ENCODE measurements at places on chromosomes 2 and 18.

GRCh38 chr2:137420744-137421143, 543.5 kb upstream of the HNMT start:
- no peak for DNase-seq

GRCh38 chr18:3217948-3218647, 1.7 kb downstream of the MYOM1 start:
- no peak for DNase-seq

- no peak for DNase-seq
Measured at GRCh38 chr2:179352181-179352580, 87.5 kb upstream of the SESTD1 start.

DNA sequence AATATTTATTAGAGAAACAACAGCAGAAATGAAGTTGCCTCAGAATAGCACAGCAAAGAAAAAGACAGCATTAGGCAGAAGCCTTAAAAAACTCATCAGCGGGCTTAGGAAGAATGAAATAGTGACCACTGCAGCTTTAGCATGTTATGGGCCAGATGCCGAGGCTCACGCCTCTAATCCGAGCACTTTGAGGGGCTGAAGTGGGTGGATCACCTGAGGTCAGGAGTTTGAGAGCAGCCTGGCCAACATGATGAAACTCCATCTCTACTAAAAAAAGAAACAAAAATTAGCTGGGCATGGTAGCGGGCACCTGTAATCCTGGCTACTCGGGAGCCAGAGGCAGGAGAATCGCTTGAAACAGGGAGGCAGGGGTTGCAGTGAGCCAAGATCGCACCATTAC, 32.4 kb downstream of the AP1S3 start:
- DNase-seq: no peak

GRCh38 chr2:154240921-154241379, 369.2 kb downstream of the GALNT13 start:
- no peak for DNase-seq

- DNase-seq: peak; percentile 26
Measured at GRCh38 chr2:207768168-207768865, 1.4 kb downstream of the FZD5 start.

- DNase-seq: no peak
Measured at GRCh38 chr2:234252772-234253171, 202.3 kb downstream of the SPP2 start.

GRCh38 chr2:96885432-96886347, 15.8 kb upstream of the SEMA4C start:
- no peak for DNase-seq

- DNase-seq: no peak
Measured at GRCh38 chr2:175025946-175026345, 20.8 kb upstream of the CHN1 start.

- DNase-seq: no peak
Measured at GRCh38 chr2:157182834-157183396, 74.6 kb upstream of the GALNT5 start.

DNA sequence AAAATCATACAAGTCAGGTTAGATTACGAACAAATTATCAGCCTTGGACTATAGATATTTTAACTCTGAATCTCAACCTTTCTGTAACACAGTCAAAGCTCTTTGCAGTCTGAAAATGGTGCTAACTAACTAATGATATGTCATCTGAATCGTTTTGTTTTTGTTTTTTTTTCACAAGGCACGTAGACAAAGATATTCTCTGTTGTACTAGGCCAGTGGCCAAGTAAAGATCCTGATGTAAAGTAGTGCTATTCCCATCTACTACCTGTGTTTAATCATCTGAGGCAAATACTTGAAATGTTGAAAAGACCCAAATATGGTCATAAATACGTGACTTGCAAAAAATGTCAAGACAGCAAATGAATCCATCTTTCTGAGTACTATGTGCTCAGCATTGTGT, 65.7 kb downstream of the REL start:
- no peak for DNase-seq

DNA sequence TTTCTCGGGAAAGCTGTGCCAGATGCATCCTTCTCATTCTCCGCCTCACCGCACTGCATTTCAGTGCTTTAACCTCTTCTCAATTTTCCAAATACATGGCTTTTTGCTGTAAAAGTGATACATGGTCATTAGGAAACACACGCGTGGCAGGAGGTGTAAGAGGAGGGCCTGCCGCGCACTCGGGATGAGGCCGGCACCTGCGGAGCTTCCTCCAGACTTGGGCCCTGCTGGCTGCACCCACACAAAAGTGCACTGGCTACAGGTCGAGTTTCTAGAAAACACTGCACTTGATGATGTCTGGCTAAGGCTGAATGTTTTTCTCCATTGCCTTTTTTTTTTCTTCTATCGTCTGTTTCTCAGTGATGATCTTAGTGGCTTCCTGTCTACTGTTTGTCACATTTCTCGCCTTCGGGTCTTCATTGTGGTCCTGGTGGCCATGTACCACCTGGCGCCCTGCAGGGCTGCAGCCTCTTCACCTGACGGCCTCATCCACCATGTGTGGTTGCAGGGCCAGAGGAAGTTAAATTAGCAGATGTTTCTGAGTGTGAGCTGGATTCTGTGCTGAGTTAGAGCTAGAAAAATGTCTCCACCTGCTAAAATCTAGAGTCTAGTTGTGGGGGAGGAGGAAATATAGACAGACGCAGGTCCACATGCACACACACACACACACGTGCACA, 7.6 kb downstream of the KCNG2 start:
- DNase-seq: no peak

GRCh38 chr2:232541195-232541960, 1.9 kb downstream of the CHRNG start:
- DNase-seq: no peak

GRCh38 chr2:190627448-190628412, 21.2 kb upstream of the NAB1 start:
- DNase-seq: peak; percentile 72

DNA sequence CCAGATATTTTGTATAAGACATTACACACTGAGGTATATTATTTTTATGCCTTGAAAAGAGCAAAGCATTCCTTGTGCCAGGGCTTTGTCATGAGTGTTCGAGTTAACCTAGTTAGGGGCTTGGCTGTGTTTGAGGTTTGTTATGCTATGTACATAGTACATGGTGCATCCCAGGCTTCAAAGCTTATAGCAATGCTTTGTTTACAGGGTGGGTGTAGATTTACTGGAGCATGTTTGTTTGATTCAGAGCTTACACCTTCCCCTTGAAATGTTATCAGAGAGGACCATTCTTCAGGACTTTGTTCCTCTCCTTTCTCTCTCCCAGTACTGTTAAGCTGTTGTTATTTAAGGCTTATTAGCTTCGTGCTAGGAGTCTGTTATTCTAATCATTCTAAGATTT, 738.7 kb upstream of the LRRTM4 start:
- no peak for DNase-seq

- no peak for DNase-seq
Measured at GRCh38 chr2:217040099-217040498, 180.2 kb upstream of the TNP1 start.

- no peak for DNase-seq
Measured at GRCh38 chr2:7952046-7952745, 729.7 kb upstream of the ID2 start.

DNA sequence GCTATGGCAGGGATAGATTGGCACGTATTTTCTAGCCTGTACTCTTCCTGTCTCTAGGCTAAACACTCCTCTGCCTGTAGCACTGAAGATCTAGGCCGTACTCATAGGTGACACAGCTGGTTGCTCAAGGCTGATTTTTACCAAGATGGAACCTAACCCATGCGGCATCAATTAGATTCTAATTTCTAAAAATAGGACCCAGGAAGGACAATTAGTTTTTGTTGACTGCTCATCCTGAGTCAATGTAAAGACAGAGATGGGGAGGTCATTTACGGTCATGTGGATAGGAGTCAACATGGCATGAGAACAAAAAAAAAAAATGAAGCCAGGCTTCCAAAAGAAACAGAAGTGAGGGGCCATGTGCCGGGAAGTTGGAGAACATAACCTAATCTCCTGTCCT, 360.7 kb upstream of the ETAA1 start:
- DNase-seq: no peak

DNA sequence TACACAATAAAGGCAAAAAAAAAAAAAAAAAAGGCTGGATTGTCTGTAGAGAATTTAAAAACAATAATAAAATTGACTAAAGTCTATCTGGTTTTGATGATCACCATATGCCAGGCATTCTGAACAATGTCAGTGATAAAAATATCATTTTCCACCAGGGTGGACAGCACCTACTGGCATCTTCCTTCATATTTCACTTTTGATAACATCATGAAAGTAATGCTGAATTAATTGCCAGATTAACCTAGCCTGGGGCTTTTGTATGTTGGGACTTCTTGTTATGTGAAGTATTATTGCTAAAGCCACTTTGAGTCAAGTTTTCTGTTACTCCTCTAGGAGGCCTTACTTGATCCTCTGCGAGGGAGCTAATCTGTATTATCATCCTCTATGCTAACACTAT, 73.8 kb upstream of the FAM98A start:
- DNase-seq: no peak

GRCh38 chr2:146527166-146527565, 1317.7 kb upstream of the ACVR2A start:
- DNase-seq: no peak

DNA sequence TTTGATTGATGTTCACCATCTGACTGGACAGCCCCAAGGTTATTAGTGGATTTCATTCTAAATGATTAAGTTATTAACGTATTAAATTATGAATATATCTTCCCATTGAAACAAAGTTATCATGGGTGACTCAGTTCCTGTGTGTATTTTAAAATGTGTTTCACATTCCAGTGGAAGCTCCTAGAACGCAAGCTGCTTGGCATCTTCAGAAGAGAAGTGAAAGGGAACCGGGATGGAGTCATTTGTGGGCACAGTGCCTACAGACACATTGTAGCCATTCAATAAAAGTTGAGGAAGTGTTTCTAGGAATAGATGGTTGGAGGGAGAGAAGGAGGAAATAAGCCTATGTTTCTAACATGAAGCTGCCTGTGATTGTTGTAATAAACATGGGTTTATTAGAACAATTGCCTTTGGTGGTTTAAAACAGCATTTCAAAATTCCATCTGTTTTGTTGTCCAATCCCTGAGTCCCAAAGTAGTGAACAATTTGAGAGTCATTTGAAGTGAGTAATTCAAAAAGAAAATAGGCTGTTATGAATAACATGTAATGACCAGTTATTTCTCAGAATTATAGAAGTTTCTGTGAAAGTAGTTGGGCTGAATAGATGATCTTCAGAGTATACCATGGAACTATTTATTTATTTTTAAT, 143.5 kb downstream of the PKP4 start:
- peak; percentile 24 for DNase-seq

DNA sequence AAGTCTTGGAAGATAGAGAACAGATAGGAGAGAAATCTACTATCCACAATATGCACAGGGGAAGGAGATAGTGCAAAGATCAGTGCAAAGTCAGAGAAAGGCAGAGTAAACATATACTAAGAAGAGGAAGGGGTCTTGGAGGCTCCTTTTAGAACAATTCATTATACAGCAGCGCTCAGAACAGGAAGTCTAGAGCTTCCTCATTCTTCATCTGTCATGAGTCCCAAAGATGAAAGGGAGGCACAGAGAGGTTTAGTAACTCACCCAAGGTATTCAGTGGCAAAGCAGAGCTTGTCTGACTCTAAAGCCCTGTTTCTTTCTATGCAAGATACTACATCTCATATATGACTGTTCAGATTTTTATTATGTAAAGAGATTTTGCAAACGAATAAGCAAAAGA, 1.4 kb downstream of the SP110 start:
- no peak for DNase-seq

GRCh38 chr2:6863792-6864191, 1.9 kb downstream of the CMPK2 start:
- no peak for DNase-seq

DNA sequence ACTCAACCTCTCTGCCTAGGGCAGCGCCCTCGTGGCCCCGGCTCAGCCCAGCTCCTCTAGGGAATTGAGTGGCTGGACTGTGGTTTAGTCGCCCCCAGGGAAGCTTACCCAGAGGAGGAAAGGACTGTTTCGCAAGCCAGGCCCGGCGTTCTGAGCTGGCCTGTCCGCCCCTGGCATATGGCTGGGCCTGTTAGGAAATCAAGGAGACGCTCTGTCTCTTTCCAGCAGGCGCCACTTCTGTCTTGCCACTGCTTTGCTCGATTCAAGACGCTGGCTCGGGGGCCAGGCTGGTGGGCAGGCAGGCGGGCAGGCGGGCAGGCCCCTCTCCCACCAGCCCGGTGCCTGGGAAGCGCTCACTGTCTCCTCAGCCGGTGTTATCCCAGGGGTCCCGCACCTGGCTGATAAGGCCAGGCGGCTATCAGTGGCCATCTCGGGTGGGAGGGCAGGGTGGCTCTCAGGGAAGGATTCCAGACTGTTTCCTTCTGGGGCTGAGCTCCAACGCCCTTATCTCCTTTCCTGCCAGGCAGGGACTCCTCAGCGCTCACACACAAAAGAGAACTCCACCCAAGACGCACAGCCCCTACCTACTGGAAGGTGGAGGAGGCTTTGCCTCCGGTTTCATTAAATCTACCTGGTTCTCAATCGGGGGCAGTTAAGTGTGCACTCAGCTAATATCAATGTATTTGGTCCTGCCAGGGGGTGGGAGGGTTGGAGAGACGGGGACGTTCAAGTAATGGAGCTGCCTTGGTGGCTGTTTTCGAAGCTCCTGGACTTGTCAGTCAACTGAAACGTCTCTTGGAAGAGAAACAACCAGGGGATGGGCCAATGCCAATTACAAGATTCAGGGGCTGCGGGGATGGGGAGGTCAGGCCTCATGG, 109.1 kb downstream of the SMAD7 start:
- DNase-seq: peak; percentile 38
